ENCODE measurements at places on chromosomes 16 and 17.

- DNase-seq: no peak
Measured at GRCh38 chr16:50881331-50881830, 139.5 kb downstream of the CYLD start.

- no peak for DNase-seq
Measured at GRCh38 chr17:37693328-37693727, 50.1 kb upstream of the DDX52 start.

DNA sequence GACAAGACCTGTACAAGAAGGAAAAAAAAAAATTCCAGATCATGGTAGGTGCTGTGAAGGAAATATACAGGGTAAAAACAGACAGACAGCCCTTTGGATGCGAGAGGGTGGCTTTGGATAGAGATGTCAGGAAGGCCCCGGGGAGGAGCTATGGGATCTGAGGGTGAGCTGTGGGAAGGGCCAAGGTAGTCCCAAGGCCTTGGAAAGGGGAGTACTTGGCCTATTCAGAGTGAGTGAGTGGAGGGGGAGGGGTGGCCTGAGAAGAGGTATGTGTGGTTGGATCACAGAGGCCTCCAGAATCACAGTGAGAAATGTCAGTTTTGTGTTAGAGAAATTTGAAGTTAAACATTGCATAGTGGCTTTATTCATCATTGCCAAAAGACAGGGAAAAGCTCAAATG is 31.2 kb upstream of the AKTIP start:
- no peak for DNase-seq

DNA sequence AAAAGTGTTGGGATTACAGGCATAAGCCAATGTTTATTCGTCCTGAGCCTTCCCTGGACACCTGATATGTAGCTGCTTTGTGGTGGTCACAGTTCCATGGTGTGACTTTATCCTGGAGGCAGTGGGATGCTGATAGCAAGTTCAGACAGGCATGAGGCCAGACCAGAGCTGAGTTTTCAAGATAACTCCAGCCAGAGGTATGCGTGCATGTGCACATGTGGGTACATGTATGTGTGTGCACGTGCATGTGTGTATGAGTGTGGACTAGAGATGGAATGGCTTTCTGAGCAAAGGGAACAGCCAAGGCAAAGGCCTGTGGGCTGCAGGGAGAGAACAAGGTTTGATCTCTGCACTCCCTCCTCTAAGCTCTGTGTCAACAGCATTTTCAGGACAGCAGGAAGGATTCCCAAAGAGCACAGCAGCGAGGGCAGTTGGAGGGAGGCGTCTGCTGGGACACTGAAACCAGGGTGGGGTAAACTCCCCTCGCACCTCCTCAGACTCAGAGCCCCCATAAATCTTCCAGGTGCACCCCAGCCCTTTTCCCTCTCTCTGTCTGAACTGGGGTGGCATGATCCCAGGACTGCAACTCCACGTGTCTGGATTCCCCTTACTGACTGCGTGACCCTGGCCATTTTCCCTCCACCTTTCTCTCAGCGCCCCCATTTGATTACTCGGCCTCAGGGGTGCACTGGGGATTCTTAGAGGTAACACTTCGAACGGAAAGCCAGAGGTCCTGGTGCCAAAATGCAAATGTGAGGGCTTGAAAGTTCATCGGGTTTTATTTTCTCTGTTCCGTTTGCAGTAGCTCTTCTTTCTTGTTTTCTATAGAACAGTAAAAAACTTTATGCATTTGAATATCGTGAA is 15.3 kb downstream of the NLRC5 start:
- DNase-seq: no peak

GRCh38 chr17:57424777-57425188 is 168.5 kb downstream of the MSI2 start:
- DNase-seq: no peak

DNA sequence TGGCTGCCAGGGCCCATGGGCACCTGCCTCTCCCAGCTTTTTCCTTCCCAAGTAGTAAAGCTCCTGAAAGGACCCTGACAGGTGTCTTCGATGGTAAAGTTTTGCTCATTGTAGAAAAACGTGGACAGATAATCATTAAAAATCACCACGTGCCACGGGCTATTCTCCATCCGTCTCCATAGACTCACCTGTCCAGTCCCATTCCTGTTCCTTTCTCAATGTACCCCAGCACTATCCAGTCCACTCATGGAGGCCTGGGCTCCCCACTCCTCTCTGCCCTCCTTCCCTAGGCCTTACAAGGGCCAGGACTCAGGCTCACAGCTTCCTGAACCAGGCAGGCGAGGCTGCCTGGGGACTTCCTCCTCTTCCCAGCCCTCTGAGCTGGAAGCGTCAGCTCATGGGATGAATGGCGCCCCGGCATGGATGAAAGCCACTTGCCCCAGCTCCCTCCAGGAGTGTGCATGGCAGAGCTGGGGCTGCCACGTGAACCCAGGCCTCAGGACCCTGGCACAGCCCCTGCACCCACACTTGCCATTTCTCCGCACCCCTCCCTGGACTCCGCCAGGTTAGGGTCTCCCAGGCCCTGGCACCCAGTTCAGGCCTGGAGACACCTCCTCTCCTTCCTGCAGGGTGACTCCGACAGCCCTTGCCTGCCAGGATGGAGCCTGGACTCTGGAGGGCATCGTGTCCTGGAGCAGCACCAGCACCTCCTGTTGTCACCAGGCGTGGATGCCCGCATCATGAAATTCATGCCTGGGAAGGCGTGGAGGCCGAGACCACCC is 8.8 kb downstream of the CTRB1 start:
- DNase-seq: no peak

DNA sequence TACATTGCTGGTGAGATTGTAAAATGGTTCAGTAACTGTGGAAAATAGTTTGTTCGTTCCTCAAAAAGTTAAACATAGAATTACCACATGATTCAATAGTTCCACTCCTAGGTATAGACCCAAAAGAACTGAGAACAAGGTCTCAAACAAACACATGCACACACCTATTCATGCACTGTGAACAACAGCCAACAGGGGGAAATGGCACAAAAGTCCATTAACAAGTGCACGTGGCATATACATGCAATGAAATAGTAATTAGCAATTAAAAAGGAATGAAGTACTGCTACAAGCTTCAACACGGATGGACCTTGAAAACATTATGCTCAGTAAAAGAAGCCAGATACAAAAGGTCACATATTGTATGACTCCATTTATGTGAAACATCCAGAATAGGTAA is 23.8 kb downstream of the SDK2 start:
- DNase-seq: no peak

DNA sequence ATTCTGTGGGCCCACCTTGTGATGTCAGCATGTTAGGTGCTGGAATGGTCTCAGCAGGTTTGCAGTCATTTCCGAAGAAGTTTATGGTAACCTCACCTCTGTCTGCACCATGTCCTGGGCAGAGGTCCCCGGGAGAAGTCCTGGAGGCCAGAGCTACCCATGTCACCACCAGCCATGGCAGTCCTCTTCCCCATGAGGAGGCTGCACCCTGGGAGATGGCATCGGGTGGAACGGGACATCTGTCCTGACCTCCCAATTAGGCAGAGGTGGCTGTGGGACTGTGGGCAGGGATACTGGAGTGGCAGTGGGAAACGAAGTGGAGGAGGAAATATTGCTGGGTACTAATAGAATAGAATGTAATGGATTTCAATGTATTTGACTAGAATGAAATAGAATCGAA is 511.8 kb upstream of the WSB1 start:
- no peak for DNase-seq

GRCh38 chr17:57151798-57152197 is 66.8 kb downstream of the AKAP1 start:
- no peak for DNase-seq

DNA sequence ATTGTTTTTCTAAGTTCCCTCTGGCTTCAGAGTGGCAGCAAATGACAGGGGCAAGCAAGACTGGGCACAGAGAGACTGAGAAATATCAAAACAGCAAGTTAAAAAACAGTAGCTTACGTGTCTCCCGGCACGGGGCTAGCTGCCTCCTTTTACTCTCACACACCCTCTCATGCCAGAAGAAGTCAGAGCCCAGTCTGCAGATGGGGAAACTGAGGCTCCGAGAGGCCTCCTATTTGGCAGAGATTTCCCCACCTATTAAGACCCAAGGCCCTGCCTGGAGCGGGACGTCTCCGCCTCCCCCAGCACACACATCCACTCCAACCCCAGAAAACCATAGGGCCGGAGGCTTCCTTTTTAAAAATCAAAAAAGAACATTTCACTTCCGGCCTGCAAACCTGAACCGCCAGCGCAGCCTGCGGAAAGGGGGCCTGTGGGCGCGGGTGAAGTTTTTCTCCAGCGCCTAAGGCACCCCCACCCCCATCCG is 832 bp downstream of the CARHSP1 start:
- DNase-seq: no peak

DNA sequence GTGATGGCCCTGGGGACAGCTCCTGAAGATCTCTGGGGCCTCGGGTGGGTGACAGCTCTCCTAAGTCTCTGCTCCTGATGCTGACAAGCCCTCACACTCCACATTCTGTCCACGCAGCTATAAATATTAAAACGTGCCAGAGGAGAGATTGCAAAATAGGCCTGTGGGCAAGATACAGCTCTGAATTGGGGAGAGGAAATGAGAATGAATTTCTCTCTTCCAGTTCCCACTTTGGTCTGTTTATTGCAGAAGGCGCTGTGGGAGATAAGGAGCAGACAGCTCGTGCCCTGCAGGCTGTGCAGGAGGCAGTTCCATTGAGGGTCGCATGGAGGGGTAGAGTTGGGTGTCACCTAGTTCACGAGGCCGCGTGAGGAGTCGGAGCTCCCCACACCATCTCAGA is 87.5 kb upstream of the SDK2 start:
- no peak for DNase-seq

GRCh38 chr17:28142305-28142704 is 99.8 kb downstream of the NLK start:
- DNase-seq: no peak

GRCh38 chr17:41184480-41184961 is at the start of gene KRTAP4-1:
Gene KRTAP4-1, minus strand, starts transcription at chr17:41184911. Its CDS starts 57 bp downstream, at chr17:41184854.
- DNase-seq: no peak

DNA sequence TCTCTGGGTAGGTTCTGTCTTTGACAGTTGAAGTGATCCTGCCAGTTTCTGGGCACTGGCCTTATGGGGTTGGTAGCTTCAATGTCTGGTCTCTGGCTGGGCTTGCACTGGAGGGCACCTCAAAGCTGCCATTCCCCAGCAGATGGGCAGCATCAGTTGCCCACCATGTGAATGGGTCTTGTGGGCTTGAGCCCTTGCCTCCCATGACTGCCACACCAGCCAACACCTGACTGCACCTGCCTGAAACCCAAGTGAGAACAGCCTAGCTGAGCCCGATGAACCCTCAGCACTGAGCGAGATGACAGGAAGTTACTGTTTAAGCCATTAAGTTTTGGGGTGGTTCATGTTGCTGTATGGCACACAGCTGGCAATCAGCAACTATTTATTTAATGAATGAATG is 69.1 kb upstream of the AXIN2 start:
- DNase-seq: no peak

- DNase-seq: no peak
Measured at GRCh38 chr17:14997290-14997689, 267.8 kb downstream of the PMP22 start.

- no peak for DNase-seq
Measured at GRCh38 chr16:6481894-6482293, 850.8 kb upstream of the RBFOX1 start.

- no peak for DNase-seq
Measured at GRCh38 chr17:1997289-1997926, 27.7 kb downstream of the RTN4RL1 start.

- DNase-seq: no peak
Measured at GRCh38 chr17:5536866-5537650, 47.3 kb downstream of the NLRP1 start.

DNA sequence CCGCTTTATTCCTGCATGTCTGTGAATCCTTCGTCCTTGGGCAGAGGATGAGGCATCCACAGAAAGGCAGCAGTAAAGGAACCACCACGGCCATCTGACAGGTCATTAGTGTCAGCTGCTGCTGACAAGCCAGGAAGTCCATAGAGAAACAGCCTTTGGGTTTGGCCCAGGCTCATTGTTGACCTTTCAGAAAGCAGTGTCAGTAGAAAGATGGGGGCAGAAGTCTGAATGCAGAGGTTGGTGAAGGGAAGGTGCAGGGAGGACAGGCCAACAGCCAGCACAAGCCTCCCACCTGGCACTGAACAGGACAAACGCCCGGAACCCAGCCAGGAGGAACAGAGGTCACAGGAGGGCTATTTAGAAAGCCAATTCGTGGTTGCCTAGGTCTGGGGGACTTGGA is 105.8 kb downstream of the VAT1L start:
- no peak for DNase-seq

- DNase-seq: no peak
Measured at GRCh38 chr17:74430385-74430705, 1.5 kb upstream of the GPRC5C start.

DNA sequence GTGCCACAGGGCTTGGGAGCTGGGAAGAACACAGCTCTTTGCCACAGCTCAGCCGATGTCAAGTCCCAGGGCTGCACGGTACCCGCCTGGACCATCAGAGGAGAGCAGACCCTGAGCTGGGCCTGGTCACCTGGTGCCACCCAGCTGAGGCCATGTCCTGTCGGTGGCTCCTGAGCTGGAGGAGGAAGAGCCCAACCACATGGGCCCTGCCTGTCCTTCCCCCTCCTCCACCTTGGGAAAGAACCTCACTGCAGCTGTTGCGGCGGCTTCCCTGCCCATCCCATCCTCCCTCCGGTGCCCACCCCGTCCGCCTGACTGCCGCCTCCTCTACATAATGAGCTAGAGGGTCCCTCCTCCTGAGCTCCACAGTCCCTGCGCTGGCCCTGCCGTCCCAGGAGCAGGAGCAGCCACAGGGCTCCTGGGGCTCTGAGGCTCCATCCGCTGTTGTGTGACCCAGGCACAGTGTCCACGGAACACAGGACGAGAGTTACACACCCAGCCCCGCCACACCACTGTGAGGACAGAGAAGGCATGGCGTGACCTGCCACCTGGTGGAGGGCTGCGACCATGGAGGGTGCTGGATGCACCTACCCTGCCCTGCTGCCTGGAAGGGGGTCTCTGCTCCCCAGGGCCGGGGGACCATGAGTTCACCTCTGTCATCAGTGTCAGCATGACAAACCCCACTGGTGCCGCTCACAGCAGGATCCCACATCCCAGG is 21.4 kb upstream of the CHMP6 start:
- no peak for DNase-seq

- DNase-seq: no peak
Measured at GRCh38 chr16:68228652-68229051, 7.3 kb downstream of the ESRP2 start.

DNA sequence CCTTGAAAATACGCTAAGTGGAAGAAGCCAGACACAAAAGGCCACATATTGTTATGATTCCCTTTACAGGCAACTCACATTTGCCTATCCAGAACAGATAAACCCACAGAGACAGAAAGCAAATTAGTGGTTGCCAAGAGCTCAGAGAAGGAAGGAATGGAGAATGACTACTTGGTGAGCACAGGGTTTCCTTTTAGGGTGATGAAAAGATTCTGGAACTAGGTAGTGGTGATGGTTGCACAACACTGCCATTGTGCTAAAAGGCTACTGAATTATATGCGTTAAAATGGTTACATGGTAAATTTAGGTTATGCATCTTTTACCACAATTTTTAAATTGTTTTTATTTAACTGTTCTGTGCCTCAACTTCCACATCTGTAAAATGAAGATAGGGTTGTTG is 4.4 kb downstream of the COPRS start:
- no peak for DNase-seq
